ENCODE measurements at places on chromosomes 16 and 17. TPM values are rescaled to one million over a fixed set of nuclear protein-coding genes. Genes with fewer than 3 reads are reported as not detected.

GRCh38 chr17:57136355-57136754, 51.3 kb downstream of the AKAP1 start:
- H3K4me3 ChIP-seq, result no peak overlapping the region
- DNase-seq, result no peak
- peaks cover 10% of the 10 kb centered on the region for H3K4me1 ChIP-seq
- H3K27me3 ChIP-seq, result no peaks in the 10 kb centered on the region

GRCh38 chr16:35344012-35344762, 1884.8 kb downstream of the TP53TG3F start:
- H3K27ac ChIP-seq, result no peak overlapping the region
- no peak for DNase-seq
- H3K36me3 ChIP-seq, result no peaks in the 10 kb centered on the region
- H3K4me1 ChIP-seq, result no peaks in the 10 kb centered on the region
- no peak overlapping the region for H3K4me3 ChIP-seq
- no peaks in the 10 kb centered on the region for H3K27me3 ChIP-seq

DNA sequence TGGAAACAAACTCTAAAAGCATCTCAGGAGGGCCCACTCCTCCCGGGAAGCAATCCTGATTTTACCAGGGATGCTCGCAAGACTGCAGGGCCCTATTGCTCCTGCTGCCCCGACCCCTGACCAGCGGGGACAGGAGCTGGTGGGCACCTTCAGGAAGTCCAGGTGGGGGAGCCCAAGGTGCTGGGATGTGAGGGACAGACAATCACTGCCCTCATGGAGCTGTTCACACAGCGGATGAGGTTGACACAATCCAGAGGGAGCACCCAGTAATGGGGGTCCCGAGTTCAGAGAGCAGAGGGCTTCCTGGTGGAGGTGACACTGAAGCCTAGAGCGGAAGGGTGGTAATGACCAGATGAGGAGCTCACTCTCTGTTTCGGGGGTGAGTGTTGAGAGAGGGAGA, 126.2 kb downstream of the FOXL1 start:
- no peaks in the 10 kb centered on the region for H3K4me1 ChIP-seq
- H3K27ac ChIP-seq, result no peak overlapping the region
- no peak overlapping the region for H3K4me3 ChIP-seq

- H3K4me1 ChIP-seq, result no peaks in the 10 kb centered on the region
- no peak for DNase-seq
- no peak overlapping the region for H3K27ac ChIP-seq
- H3K36me3 ChIP-seq, result no peaks in the 10 kb centered on the region
Measured at GRCh38 chr16:65441501-65441900, 319.6 kb upstream of the CDH11 start.

DNA sequence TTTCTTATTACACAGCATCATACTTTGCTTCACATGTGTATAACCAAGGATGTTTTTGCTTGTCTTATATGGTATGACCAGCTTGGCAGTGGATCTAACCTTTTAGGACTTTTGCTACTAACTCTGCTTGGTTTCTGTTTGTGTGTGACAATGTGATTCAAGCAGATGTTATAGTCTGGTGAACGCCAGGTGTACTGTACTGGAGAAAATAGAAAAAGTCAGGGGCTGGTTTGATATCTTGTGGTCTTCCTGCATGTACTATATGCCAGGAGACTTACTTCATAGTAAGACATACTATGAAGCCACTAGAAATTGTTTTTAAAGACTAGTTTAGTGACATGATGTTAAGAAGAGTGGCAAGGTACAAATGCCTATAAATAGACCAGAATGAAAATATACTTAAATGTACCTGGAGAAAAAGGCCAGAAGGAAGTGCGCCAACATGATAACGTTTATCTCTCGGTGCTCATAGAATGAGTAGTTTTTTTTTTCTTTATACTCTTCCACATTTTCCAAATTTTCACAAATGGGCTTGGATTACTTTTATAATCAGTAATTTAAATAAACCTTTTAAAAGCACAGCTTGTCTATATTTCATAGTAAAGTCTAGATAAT, 112.3 kb downstream of the PRKCA start:
- H3K27ac ChIP-seq, result peak overlapping the region; percentile 11
- DNase-seq, result no peak
- H3K4me3 ChIP-seq, result peak overlapping the region; percentile 64
- no peaks in the 10 kb centered on the region for H3K27me3 ChIP-seq
- H3K4me1 ChIP-seq, result peaks cover 61% of the 10 kb centered on the region

- no peak overlapping the region for H3K4me3 ChIP-seq
- peaks cover 11% of the 10 kb centered on the region for H3K27me3 ChIP-seq
- DNase-seq, result no peak
- H3K27ac ChIP-seq, result no peak overlapping the region
- no peaks in the 10 kb centered on the region for H3K36me3 ChIP-seq
- H3K4me1 ChIP-seq, result no peaks in the 10 kb centered on the region
Measured at GRCh38 chr17:36687736-36688135, 86.4 kb downstream of the MRM1 start.

GRCh38 chr17:79690466-79690865, 40.3 kb upstream of the ENPP7 start:
- H3K27me3 ChIP-seq, result peaks cover 46% of the 10 kb centered on the region
- H3K4me3 ChIP-seq, result no peak overlapping the region
- no peak overlapping the region for H3K27ac ChIP-seq
- DNase-seq, result no peak
- H3K4me1 ChIP-seq, result no peaks in the 10 kb centered on the region

DNA sequence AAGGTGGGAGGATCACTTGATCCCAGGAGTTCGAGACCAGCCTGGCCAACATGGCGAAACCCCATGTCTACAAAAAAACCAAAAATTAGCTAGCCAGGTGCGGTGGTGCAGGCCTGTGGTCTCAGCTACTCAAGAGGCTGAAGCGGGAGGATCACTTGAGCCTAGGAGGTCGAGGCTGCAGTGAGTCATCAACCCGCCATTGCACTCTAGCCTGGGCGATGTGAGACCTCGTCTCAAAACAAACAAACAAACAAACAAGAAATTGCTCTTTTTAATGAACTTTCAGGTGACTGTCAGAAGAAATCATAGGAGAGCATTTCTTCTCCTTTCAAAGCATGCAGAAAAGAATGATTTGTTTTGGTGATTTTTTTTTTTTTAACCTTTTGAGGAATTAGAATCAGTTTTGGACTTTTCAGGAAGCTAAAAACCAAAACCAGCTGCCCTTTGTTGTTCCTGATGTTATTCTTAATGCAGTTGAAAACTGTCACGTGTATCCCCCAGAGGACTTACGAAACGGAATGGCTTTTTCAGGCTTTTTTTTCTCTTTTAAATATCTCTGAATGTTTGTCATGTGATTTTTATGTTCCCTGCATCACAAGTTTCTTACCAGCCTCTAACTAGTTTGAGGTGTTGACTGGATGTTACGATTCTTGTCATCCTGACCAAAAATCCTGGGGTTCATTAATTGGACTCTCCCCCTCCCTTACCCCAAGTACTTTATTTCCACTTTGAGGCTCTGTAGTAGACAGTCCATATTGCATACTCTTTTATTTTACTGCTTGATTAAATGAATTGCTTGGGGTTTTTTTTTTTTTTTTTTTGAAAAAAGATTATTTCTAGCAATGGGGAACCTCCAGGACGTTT, 34.1 kb downstream of the SNX29 start:
- DNase-seq, result no peak
- H3K4me3 ChIP-seq, result peak overlapping the region; percentile 57
- peak overlapping the region; percentile 91 for H3K27ac ChIP-seq
- peaks cover 3% of the 10 kb centered on the region for H3K36me3 ChIP-seq
- peaks cover 7% of the 10 kb centered on the region for H3K4me1 ChIP-seq

DNA sequence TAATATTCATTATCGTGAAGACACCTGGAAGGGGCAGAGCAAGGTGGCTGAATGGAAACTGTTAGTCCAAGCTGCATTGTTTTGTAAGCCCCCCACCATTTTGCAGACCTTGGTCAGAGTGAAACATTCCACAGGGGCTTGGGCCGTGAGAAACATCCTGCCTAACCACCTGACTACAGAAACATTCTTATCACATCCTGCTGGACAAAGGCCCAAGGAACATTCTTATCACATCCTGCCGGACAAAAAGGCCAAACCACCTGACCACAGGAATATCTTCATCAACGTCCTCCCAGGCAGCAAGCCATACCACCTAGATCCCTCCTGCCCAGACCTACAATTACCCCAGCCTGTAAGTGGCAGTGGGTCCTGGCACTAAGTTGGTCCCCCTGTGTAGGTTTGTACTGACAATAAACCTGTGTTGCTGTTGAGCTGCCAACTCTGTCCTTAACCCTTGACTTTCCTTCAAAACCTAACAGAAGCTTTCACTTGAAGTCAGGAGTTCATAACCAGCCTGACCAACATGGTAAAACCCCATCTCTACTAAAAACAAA, 19.6 kb downstream of the ATF7IP2 start:
- DNase-seq, result no peak
- no peaks in the 10 kb centered on the region for H3K27me3 ChIP-seq
- H3K27ac ChIP-seq, result no peak overlapping the region
- peaks cover 52% of the 10 kb centered on the region for H3K36me3 ChIP-seq

DNA sequence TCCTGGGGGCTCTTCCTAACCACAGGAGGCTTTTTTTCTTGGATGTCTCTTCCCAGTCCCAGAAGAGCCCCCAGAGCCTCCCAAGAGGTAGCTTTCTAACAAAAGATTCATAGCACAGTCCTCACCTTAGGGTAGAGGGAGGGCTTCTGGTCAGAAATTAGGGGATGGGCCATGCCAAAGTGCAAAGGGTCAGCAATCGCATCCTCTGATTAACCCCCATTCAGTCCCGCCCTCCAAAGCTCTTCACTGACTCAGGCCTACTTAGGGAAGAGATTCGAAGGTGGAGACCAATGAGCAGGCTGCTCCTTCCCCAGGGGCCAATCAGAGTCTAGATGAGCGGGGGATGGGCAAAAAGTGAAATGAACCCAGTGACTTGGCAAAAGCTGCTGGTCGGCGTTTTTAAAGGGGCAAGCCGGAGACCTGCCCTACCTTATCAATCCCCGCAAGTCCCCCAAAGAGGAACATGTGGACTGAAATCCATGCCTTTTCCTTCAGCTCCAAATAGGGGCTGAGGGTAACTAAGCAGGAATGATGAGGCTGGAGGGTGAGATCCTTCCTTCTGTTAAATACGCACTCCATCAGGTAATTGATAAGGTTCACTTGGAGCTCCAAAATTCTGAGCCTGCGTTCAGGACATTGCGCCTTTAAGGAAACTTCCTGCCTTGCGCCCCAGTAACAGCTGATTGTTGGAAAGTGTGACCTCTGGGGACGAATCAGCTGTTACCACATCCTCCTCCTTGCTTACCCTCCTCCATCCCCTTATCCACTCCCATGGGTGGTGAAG, 6.9 kb upstream of the TLCD2 start:
- peak overlapping the region; percentile 95 for H3K27ac ChIP-seq
- no peaks in the 10 kb centered on the region for H3K36me3 ChIP-seq
- peaks cover 1% of the 10 kb centered on the region for H3K27me3 ChIP-seq
- DNase-seq, result peak; percentile 61

- DNase-seq, result no peak
- H3K27ac ChIP-seq, result no peak overlapping the region
- H3K4me1 ChIP-seq, result no peaks in the 10 kb centered on the region
- H3K4me3 ChIP-seq, result no peak overlapping the region
Measured at GRCh38 chr17:13230350-13231264, 212.8 kb upstream of the ELAC2 start.

GRCh38 chr16:85201574-85201973, 89.3 kb upstream of the CIBAR2 start:
- no peak for DNase-seq
- no peaks in the 10 kb centered on the region for H3K4me1 ChIP-seq
- H3K27me3 ChIP-seq, result peaks cover 2% of the 10 kb centered on the region
- H3K36me3 ChIP-seq, result no peaks in the 10 kb centered on the region

DNA sequence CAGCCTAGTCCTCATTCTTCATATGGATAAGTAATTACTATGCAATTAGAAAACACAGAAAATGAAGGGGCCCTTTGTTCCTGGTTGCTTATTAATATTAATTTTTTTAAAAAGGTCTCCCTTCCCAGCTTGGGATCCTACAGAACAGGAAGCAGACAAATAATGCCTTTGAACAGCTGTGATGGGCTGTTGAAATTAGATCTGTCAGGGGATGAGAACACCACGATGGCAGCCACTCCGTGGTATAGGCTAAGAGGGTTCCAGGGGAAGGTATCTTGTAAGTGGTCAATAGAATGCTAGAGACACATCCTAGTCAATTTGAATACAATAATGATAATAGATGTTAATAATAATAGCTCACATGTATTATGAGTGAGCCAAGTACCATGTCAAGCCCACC, 83.1 kb downstream of the CCDC182 start:
- H3K4me1 ChIP-seq, result peaks cover 5% of the 10 kb centered on the region
- peaks cover 21% of the 10 kb centered on the region for H3K36me3 ChIP-seq
- no peak for DNase-seq
- no peak overlapping the region for H3K4me3 ChIP-seq

GRCh38 chr16:62638964-62639870, 603.0 kb upstream of the CDH8 start:
- H3K27me3 ChIP-seq, result no peaks in the 10 kb centered on the region
- H3K36me3 ChIP-seq, result no peaks in the 10 kb centered on the region
- H3K27ac ChIP-seq, result no peak overlapping the region
- no peak for DNase-seq
- no peaks in the 10 kb centered on the region for H3K4me1 ChIP-seq

- no peaks in the 10 kb centered on the region for H3K4me1 ChIP-seq
- no peak overlapping the region for H3K4me3 ChIP-seq
- H3K27ac ChIP-seq, result no peak overlapping the region
- DNase-seq, result no peak
- H3K27me3 ChIP-seq, result peaks cover 1% of the 10 kb centered on the region
Measured at GRCh38 chr17:74953134-74953687, 17.5 kb downstream of the OTOP3 start.

Gene EVPLL
- not detected for polyA plus RNA-seq
